ENCODE measurements at places on chromosomes 4 and X.

DNA sequence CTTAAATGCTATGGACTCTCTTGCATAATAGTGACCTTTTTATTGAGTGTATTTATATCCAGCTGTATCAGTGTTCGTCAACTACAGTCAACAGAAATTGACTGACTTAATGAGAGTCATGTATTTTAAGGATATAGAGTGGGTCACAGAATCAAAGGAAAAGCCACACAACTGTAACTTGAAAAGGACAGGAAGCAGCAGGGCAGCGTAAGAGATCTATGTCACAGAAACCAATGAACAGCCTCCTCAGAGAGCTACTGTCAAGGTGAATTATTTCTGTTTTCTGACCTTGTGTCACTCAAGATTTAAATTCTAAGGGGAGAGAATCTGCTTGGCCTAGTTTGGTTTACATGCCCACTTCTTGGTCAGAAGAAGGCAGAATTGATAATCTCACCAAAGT lies 94.1 kb upstream of the FRAS1 start:
- DNase-seq: no peak

- DNase-seq: no peak
Measured at GRCh38 chr4:15968551-15969300, 5.8 kb upstream of the FGFBP2 start.

DNA sequence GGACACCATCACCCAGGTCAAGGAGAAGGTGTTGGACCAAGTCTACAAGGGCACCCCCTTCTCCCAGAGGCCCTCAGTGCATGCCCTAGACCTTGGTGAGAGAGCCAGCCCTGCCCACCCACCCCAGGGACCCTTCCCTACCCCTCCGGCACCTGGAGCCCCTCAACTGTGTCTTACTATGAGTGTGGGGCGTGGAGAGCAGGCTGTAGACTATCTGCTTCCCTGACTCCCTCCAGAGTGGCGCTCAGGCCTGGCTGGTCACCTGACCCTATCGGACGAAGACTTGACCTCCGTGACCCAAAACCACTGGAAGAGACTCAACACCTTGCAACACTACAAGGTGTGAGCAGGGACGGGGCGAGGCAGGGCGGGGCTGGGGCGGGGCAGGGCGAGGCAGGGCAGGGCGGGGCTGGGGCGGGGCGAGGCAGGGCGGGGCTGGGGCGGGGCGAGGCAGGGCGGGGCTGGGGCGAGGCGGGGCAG lies 4.7 kb upstream of the SRPK3 start:
- no peak for DNase-seq

- no peak for DNase-seq
Measured at GRCh38 chrX:31706466-31706865, 634.6 kb upstream of the FTHL17 start.

DNA sequence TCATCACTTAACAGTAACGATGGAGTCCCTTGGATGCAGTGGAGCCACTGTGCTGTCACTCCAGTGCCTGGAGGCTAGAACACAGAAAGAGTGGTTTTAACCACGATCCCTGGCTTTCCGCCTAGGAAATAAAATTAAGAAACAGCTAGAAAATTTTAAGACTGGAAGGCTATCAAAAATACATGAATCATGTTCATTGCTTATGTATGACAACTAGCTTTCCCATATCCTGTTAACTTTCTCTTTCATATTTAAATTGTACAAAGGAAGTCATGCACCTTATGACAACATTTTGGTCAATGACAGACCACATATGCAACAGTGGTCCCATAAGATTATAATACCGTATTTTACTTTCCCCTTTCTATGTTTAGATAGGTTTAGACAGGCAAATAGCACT lies 115.1 kb downstream of the GALNTL6 start:
- DNase-seq: no peak

- no peak for DNase-seq
Measured at GRCh38 chr4:75895744-75896314, 6.4 kb downstream of the PPEF2 start.

DNA sequence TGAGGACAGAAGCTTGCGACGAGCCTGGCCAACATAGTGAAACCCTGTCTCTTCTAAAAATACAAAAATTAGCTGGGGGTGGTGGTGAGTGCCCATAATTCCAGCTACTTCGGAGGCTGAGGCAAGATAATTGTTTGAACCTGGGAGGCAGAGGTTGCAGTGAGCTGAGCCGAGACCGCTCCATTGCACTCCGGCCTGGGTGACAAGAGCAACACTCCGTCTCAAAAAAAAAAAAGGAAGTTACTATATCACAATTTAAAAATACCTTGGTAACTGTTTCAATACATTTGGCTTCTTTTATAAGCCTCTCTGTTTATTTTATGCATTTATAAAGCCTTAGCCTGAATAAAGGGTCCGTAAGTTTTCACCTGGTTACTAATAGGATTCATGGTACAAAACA lies 46.6 kb upstream of the CHRNA9 start:
- DNase-seq: no peak

DNA sequence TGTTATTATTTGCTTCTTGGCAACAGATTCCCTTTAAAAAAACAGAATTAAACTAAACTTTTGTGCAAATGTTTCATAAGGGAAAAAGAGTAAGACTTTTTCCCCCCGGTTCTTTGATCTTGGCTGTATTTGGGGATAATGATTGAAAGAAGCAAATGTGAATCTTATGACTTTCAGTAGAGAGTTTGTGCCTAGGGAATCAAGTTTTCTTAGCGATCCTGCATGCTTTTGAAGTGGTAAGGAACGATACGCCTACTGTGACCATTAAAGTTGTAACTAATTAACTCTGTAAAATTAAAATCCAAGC lies 9.0 kb downstream of the ATP10D start:
- DNase-seq: no peak

DNA sequence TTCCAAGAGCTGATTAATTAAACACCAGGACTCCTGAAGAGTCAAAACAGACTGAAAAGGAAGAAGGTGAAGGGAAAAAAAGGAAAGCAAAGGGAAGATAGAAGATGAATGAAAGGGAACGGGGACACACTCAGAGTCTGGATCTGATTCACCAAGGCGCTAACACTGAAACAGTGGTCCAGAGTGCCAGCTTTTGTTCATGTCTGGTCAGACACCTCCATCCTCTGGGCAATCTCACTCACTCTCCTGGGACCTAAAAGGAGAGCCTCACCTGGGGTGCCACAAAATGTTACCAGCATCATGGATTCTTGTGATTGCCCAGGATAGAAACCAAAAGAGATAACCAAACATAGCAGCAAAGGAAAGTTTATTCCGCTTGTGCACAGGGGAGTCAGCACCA lies 120.3 kb upstream of the AFF2 start:
- no peak for DNase-seq

DNA sequence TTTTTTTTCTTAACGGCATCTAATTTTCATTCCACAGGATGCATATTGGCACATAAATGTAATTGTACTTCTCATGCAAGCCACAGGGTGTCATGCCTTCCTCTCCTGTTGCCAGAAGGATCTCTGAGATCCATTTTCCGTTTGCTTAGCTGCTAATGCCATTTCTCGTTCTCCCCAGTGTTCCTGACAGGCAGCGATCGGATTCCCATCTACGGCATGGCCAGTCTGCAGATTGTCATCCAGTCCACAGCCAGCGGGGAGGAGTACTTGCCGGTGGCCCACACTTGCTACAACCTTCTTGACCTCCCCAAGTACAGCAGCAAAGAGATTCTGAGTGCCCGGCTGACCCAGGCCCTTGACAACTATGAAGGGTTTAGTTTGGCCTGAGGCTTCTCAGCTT lies 8.9 kb upstream of the NAP1L5 start:
- no peak for DNase-seq

- no peak for DNase-seq
Measured at GRCh38 chr4:38099020-38099600, 138.9 kb downstream of the PTTG2 start.

DNA sequence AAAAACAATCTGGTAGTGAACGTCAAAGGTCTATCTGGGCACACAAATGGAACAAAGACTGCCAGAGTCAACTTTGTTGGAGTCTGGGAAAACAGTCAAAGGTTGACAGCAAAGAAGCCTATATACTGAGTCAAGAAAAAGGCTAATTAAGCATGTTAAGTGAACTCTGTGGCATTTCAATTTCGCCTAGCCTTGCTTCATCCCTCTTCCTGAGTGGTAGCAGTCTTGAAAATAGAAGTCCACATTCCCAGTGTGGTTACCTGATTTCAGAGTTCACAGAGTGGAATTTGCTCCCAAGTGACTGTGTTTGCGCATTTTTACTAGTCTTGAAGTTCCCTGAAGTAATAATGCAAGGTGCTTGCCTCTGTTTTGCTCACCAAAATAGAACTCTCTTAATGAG lies 760.0 kb downstream of the FSTL5 start:
- no peak for DNase-seq

DNA sequence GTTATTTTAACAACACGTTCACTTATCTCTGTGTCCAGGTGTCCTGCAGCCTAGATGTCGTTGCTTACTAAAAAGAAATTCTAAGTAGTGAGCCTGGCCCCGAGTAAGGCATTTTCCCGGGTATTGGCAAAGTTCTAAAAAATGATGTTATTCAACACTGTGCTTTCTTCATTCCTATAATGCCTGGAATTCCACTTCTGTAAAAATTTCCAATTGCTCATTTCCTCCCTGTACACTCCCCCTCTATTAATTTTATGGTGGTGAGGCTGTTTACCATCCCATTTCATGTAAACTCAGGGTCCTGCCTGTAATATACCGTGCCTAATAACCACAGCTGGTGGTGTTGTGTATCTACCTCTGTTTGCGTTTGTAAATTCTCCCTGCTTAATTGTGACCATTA lies 14.2 kb downstream of the BST1 start:
- DNase-seq: no peak

DNA sequence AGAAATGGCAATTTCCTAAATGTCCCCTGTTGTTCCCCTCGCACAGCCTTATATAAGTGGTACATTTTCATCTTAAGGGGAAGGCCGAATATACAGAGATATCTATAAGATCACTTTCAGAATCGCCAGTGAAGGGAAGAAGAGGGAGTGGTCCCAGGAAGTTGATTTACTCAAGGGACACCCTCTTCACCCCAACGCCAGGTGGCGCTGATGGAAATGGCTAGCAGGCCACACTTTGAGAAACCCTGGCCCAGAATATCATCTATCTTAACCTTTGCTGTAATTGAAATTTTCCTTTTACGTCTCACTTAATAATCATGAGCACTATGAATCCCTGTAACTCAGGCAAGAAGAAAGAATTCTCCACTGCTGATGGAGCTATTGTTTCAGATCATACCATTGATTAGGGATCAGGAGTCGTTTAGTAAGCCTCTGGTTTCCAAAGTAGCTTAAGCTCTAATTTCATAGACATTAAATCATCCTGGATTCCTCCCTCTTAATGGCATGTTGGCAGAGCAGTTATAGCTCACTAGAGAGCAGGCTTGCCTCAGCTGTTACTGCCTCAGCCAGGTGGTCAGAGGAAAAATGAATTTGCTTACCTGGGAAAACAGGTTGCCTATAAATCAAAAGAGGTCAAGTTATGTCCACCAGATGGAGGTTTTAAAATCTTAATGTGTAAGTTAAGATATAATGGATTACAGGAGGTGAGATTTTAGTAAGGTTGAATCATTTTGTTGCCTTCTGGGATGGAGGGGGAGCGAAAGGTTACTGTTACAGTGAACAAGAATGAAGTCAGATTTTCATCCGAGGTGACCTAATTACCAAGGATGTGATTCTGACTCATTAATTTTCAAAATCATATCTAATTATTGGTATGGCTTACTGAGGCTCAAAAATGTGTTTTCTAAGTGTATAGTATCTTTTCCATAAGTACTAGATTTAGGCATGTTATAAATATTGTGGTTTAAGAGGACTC lies 941.2 kb upstream of the TENM3 start:
- no peak for DNase-seq

GRCh38 chr4:175970724-175971123 lies 94.9 kb upstream of the WDR17 start:
- DNase-seq: no peak
